Suprapubic skin (tissue), 4 donors: ENCODE measurements at places on chromosomes 3 and 15. TPM values are rescaled to one million over a fixed set of nuclear protein-coding genes. Genes with fewer than 3 reads are reported as not detected.

Gene ACAP2
- 45.2 TPM for total RNA-seq

Gene PLA2G4F
- 272 TPM for total RNA-seq

Gene CCDC9B
- 47.9 TPM for total RNA-seq

GRCh38 chr15:83998486-83998885 lies 237.1 kb upstream of the GOLGA6L4 start:
- no peak overlapping the region for H3K27ac ChIP-seq
- no peaks in the 10 kb centered on the region for H3K27me3 ChIP-seq
- no peak for DNase-seq
- no peak overlapping the region for H3K4me3 ChIP-seq
- no peaks in the 10 kb centered on the region for H3K36me3 ChIP-seq

DNA sequence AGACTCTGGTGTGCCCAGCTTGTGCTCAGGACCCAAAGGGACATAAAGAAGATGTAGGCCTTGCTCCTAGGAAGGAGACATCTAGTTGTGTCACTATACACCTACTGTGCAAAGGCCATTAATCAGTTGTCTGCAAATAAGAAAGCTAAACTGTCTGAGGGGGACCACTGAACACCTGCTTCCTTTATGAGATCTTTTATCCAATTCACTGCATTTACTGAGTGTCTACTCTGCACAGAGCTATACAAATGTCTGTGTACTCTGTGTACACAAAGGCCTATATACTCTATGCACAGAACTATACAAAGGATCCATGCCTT lies 124.8 kb downstream of the CTNNB1 start:
- no peak for DNase-seq
- peaks cover 11% of the 10 kb centered on the region for H3K4me1 ChIP-seq
- no peaks in the 10 kb centered on the region for H3K27me3 ChIP-seq
- H3K36me3 ChIP-seq: no peaks in the 10 kb centered on the region

DNA sequence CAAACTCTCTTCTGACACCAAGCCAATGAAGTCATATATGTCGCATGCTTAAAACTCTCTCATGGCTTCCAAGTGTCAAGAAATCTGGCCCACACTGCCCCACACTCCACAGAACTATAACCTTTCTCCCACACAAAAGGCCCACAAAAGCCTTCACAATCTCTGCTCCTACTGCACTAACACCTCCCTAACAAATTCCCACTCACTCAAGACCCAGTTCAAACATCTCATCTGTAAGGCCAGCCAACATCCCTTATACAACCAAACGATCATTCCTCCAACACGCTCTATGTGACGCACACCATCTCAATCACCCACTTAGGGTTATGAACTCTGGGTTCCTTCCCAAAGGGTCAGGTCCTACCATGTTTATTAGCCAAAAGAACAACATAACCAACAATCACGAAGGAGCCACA lies 13.5 kb downstream of the TBC1D2B start:
- H3K27ac ChIP-seq: peak overlapping the region; percentile 90
- H3K4me3 ChIP-seq: no peak overlapping the region
- H3K27me3 ChIP-seq: no peaks in the 10 kb centered on the region

DNA sequence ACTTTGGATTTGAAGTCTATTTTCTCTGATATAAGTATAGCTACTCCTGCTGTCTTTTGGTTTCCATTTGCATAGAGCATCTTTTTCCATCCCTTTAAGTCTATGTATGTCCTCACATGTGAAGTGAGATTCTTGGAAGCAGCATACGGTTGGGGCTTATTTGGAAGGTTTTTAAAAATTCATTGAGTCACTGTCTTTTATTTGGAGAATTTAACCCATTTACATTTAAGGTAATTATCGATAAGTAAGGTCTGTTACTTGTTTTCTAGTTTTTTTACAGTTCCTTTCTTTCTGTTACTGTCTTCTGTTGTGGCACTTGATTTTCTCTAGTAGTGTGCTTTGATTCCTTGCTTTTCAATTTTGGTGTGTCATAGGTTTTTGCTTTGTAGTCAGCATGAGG lies 14.0 kb downstream of the RUBCN start:
- H3K4me1 ChIP-seq: no peaks in the 10 kb centered on the region
- no peaks in the 10 kb centered on the region for H3K27me3 ChIP-seq
- H3K27ac ChIP-seq: no peak overlapping the region
- H3K36me3 ChIP-seq: no peaks in the 10 kb centered on the region
- no peak overlapping the region for H3K4me3 ChIP-seq
- no peak for DNase-seq

GRCh38 chr3:177646749-177647148 lies 449.5 kb upstream of the TBL1XR1 start:
- no peaks in the 10 kb centered on the region for H3K36me3 ChIP-seq
- H3K27me3 ChIP-seq: no peaks in the 10 kb centered on the region
- H3K4me1 ChIP-seq: no peaks in the 10 kb centered on the region
- H3K27ac ChIP-seq: no peak overlapping the region
- no peak overlapping the region for H3K4me3 ChIP-seq

DNA sequence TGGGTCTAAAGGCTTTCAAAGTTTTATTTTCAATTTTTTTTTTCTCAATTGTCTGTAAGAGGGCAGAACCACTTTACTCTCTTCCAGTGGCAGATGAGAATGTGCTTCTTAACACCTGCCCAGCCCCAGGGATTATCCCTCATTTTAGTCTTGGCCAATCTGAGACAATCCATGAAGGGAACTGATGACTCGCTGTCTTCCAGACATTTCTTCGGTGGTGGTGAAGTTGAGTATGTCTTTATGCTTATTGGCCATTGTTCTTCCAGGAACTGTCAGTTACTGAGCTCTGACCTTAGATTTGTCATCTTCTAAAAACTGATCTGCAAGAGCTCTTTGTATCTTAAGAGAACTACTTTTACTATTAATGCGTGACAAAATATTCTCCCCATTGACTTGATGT lies 139.5 kb downstream of the TJP1 start:
- H3K4me3 ChIP-seq: no peak overlapping the region
- H3K27me3 ChIP-seq: no peaks in the 10 kb centered on the region
- H3K4me1 ChIP-seq: peaks cover 8% of the 10 kb centered on the region
- H3K36me3 ChIP-seq: no peaks in the 10 kb centered on the region
